Effector memory CD4-positive, alpha-beta T cell (primary cell): ENCODE measurements at places on chromosomes 16 and 17.

GRCh38 chr16:68936736-68937631 is 93.7 kb downstream of the TANGO6 start:
- no peak for DNase-seq

DNA sequence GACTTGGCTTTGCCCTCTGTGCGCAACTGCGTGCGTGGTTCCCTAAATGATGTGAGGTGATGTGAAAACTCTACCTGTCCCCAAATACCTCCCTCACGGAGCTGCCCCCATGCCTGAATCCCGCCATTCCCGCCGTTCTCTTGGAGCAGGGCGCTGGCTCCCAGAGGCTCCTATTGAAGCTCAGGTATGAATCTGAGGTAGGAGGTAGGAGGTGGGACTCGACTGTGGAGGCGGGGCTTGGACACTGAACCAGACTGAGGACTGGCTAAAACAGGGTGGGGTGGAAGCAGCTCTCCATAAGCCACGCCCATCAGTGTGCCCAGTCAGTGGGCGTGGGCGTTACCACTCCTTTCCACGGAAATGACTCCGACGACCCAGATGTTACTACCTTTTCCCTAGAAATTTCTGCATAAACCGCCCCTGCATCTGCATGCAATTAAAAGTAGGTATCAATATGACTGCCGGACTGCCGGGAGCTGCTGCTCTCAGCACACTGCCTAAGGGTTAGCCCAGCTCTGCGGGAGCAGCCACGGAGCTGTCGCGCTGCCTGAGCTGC is 41.0 kb downstream of the FOXL1 start:
- DNase-seq, result no peak

DNA sequence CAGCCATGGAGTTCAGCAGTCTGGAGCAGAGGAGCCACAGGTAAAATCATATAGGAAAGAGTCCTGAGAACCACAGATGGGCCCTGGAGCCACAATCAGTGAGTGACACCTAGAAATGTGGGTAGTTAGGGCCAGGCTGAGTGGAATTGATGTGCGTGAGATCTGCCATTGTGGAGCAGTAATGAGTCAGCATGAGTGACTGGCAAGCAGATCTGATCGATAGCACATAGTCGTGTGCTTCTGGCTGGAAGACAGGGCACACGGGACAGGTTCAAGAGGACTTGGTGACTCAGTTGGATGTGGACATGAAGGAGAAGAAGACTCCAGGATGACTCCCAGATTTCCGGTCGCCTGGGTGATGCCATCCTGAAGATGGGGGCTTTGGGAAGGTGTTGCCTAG is 12.3 kb downstream of the ADORA2B start:
- no peak for DNase-seq

GRCh38 chr17:55845385-55845784 is 94.5 kb downstream of the PCTP start:
- no peak for DNase-seq

- DNase-seq, result no peak
Measured at GRCh38 chr16:15575293-15576049, 67.5 kb downstream of the MARF1 start.

DNA sequence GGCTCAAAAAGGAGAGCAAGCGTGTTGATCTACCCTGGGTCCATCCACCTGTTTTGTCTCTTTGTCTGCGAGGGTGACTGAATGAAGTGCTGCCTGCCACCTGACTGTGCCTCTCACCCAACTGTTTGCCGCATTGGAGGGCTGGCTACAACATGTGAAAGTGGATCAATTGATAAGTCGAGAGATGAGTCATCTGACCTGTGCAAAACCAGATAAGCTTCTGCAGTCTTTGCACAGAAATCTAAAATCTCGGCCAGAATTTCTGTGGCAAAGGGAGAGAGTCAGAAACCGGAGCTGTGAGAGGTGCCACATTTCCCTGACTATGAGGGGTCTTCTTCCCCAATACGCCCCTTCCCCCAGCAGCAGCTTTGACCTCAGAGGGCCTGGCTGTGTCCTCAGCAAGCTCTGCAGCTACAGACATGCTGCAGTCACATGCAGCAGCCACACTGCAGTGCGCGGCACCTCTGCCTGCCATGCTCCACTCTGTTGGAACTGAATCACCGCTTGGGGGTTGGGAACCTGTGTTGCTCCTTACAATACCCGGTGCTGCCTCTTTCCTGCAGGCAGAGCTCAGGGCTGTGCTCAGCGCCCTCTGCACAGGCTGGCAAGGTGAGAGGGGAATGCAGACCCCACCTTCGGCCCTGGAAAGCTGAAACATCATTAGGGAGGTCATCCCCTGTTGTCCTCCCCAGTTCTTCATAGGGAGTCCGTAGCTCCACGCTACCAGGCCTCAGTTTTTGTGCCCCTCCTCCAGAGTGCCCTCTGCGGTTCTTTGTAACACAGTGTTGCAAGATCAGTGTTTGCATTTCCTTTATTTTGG is 16.2 kb upstream of the HAS3 start:
- no peak for DNase-seq

DNA sequence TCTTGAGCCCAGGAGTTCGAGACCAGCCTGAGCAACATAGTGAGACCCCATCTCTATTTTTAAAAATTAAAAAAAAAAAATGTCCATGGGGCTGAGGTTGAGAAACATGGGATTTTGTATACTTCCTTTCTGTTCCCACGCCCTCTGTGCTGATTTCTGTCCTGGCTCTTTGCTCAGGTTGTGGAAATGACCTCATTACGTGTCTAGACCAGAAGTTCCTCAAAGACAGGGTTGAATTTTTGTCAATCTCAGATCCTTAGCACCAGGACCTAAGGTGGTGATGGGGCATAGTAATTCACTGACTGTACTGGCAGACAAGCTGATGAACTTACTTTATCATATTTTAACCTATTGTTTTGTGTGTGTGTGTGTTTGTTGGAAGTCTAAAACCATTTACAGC is 11.2 kb upstream of the HNF1B start:
- DNase-seq, result no peak

DNA sequence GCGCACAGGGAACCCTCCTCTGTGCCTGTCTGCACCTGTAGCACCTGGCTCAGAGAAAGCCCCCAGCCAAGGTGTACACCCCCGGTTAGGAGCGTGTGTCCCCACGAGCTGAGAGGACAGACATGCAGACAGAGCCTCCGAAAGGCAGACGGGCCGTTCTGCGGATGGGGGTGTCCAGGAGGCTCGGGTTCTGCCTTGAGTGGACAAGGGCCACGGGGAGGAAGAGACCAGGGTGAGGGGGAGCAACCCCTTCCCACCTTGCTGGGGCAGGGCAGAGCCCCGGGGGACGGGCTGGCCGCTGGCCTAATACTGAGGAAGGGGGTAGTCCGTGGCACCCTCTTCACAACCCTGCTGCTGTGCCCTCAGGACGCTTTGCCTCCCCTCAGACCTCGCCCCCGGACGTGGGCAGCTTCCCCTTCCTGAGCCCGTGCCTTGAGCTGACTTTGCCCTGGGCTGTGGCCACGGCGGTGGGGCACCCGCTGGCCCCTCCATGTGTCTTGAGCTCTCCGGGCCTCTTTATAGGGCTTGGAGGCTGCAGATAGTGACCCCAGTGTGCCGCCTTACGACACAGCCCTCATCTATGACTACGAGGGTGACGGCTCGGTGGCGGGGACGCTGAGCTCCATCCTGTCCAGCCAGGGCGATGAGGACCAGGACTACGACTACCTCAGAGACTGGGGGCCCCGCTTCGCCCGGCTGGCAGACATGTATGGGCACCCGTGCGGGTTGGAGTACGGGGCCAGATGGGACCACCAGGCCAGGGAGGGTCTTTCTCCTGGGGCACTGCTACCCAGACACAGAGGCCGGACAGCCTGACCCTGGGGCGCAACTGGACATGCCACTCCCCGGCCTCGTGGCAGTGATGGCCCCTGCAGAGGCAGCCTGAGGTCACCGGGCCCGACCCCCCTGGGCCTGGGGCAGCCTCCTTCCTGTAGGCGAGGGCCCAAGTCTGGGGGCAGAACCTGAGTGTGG is 5.7 kb downstream of the SLC22A31 start:
- DNase-seq, result no peak

- no peak for DNase-seq
Measured at GRCh38 chr17:48970224-48970623, 1.8 kb upstream of the GIP start.

DNA sequence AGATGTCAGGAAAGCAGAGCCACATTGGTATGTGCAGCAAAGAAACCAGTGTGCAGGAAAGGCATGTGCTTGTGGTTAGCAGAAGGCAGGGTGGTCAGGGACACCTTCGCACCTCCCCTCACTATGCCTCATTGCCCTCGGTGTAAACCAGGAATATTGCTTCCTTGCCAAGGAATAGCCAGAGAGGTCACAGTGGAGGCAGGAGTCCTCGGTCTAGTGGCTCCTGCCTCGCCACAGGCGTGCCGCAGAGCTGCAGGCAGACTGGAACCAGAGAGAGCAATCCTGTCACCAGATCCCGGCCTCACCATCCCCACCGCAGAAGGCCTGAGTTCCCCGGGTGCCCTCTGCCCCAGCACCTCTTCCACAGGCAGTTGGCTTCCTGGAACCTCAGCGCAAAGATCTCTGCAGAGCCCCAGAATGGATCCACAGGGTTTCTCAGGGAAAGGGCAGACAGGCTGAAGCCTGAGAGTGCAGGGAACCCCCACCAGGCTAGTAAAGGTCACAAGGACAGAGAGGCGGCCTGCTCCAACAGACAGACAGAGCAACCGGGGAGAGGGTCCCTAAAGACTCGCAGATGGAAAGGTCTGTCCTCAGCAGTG is 21.6 kb downstream of the CCDC182 start:
- DNase-seq, result no peak

DNA sequence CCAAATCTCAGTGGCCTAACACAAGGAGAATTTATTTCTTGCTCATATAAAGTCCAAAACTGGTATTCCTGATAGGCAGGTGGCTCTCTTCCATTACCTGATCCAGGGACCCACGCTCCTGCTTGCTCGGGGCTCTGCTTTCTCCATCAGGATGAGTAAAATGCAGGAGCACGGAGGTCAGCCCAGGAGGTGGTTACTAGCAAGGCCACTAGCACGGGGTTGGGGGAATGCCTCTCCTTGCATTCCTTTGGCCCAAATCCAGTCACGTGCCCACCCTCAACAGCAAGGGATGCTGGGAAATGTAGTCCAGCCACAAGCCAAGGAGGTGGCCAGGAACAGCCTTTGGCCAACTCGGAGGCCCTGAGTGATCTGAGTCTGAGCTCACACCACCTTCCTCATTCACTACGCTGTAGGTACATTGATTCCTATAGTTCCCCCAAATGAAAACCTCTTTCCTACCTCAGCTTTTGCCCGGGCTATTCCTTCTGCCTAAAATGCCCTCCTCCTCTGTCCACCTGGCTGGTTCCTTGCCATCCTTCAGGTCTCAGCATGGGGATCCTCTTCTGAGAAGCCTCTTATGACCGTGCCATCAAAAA is 38.3 kb upstream of the HAPSTR1 start:
- DNase-seq, result no peak

- no peak for DNase-seq
Measured at GRCh38 chr17:40597156-40597555, 31.9 kb upstream of the CCR7 start.

- no peak for DNase-seq
Measured at GRCh38 chr16:68973611-68974120, 130.3 kb downstream of the TANGO6 start.

DNA sequence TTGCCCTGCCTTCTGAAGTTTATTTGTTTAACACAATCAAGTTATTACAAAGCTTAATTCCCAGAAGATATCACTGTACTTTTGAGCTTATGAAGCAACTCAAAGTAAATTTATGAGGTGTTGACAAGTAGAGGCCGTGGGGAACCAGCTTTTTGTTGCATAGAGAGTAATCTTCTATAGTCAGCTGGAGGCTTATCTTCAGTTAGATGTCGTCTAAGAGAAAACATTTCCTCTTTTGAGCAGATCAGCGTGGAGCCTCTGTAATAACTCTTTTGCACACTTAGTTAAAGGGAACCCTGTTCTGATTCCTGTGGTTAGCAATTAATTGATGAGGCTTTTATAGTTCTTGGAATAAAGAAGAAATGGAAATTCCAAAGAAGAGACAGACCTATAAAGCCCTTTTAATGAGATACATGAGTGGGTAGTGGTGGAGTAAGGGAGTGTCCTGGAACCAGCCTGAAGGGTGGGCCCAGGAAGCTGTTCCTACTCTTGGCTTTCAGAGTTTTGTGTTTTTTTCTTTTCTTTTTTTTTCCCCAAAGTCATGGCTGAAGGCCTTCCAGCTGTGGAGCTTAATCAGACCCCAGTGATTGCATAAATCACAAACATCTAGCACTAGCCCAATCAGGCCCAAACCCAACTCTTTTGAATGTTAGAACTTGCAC is 28.9 kb upstream of the MAP3K14 start:
- no peak for DNase-seq

- no peak for DNase-seq
Measured at GRCh38 chr16:85491798-85492294, 121.3 kb upstream of the GSE1 start.

GRCh38 chr16:72109966-72110530 is 16.4 kb downstream of the DHX38 start:
- no peak for DNase-seq

DNA sequence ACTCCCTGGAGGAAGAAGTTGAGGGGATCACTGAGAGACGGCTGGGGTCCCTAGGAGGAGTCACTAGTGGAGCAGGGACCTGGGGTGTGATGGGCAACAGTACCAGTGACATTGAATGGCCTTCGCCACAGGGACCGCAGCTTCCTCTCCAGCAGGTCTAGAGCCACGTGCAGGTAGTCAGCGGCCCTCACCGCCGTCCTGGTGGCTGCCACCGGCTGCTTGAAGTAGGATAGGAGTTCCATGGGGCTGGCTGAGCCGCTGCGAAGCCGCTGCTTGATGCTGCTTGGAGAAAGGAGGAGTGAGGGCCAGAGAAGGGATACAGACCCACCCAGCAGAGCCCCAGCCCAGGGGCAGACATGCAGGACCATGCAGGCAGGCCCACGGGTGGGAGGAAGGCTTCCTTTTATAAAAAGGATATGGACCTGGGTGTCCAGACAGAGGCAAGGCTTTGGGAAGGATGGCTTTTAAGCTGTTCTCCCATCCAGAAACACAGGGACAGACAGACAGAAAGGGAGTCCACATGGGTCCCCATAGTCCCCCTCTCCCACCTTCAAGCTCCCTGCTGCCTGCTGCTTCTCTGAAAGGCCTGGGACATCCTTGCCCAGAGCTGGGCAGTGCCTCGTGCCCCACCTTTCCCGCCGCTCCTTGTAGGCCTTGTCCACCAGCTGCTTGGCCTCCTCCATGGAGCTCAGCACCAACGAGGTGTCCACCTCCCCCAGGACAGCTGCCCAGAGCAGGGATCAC is 827 bp downstream of the MPO start:
- DNase-seq, result no peak

- DNase-seq, result no peak
Measured at GRCh38 chr16:27687605-27688004, 137.7 kb downstream of the KATNIP start.

DNA sequence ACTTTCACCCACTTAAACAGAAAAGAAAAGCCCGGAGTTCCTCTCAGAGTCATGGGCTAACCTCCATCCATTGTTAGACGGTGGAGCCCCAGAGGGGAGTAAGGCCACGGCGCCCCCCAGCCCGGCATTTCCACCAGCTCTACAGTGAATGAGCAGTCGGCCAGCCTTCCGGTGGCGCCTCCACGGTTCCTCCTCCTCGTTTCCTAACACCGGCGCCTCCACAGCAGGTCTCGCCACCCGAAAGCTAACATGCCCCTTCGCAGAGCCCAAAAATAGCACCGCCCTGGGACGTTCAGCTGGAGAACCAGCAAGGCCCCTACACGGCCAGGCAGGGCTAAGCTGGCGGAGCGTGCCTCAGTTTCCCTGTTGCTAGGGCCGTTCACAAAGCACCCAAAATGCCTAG is 858 bp downstream of the MMD start:
- peak; percentile 12 for DNase-seq
